ENCODE measurements at places on chromosomes 5 and 9.

DNA sequence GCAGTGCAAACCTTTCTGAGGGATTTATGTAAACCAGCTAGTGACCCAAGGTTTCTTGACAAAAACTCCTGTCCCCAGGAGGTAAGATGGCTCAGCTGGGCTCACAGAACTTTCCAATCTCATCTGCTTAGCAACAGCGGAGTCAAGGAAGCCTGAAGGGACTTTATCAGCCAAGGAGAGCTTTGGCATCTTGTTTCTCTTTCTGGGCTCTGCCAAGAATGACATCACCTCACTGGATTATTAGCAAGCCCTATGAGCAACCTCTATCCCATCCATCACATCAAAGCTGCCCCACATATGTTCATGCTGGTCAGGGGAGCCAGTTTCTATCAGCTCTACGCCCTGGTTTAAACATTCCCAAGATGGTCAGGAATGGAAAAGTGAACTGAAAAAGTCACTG is 461.3 kb downstream of the ENC1 start:
- DNase-seq: no peak

- DNase-seq: no peak
Observed at GRCh38 chr5:95076395-95077185, 208.3 kb downstream of the MCTP1 start.

DNA sequence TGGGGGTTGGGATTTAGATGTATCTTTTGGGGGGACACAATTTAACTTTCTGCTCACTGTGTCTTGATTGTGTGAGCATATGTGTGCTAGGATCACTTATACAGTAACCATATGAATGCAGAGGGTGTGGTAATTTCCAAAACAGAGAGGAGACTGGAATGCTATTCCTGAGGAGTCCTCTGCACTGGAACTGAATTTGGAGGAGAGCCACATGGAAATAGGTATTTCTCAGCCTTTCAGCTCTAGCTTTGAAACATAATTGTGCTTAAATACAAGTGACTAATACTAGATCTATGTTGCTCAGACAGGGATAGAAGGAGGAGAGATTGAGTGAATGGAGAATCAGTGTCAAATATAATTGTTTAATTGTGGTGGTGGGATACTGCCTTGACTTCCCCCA is 45.5 kb downstream of the FOCAD start:
- no peak for DNase-seq

GRCh38 chr9:1490341-1491232 is 440.4 kb downstream of the DMRT2 start:
- DNase-seq: no peak

DNA sequence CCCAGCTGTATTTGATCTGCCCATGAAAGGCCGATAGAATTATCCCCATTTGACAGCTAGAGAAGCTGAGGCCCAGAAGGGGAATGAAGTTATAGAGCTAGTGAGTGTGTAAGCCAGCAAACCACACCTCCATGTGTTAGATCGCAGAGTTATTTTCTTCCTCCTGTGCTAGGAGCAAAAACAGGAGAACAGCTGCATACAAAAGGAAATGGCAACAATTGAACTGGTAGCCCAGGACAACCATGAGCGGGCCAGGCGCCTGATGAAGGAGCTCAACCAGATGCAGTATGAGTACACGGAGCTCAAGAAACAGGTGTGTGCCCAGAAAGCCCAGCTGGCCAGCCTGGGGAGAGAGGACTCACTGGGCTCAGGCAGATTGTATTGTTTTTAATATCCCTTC is 30.4 kb downstream of the RAB14 start:
- DNase-seq: no peak

DNA sequence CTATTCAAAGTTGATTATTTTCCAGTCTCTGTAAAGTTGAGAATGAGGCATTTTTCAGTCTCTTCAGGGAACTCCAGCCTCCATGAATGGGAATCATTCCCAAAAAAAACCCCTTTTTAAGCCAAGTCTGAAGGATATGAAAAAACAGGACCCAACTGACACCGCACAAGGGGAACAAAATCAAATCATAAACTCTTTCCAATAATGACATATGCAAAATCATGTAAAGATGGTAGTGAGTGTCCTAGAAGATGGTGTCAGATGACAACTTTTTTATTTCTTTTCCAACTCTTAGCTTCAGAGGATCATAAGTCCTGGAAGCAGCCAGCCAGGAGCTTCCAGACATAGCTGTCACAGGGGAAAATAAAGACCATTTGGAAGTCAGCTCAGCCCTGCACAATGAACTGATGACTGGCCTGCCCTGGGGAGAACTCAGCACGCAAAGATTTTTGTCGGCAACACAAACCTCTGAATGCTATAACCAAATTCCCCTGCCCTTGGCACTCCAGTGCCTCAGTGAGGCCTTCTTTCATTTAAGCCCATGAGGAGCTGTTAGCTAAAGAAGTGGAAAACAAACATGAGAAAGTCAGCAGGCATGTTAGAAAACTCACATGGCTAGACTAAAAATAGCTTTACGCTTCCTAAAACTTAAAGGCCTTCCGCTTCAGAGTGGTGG is 85.4 kb downstream of the SLC1A3 start:
- no peak for DNase-seq

- no peak for DNase-seq
Observed at GRCh38 chr5:138455232-138455930, 9.9 kb upstream of the EGR1 start.

- no peak for DNase-seq
Observed at GRCh38 chr9:90904706-90905478, 103.3 kb downstream of the SYK start.

DNA sequence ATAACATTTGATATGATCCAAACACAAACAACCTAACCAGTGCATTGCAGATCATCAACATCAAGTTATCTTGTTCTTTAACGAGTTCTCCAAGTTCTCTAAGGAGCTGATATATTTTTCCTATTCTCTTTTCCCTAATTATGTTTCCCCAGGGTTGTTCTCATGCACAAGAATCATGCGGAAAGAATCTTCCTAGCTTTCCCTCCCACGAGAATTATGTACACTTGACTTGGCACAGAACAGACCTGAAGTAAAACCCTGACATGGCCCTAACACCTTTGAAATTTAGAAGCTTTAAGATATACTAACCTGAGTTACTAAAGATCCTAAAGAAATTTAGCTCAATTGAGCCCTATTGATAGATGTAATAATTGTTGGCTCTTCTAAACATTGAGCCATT is 110.7 kb upstream of the FST start:
- no peak for DNase-seq

DNA sequence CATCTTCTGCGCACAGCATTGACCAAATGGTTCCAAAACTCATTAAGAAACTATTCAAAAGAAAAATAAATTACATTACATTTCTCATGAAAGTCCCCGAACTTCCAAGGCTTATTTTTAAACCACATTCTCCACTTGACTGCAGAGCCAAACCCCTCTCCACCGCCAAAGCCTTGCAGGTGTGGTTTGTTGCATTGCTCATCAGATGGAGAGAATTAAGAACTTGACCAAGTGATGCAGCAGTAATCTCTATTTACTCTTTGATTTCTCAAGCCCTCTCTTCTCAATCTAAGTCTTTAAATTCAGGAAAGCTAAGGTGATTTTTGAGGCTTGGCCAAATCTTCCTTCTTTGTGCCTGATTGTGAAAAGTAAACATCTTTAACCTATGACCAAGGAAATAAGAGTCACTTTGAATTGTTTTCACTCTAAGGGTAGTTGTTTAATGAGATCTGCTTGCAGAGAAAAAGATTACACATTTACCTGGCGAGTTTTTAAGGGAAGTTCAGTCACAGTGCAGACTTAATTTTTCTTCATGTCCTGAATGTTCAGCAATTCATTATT is 290.5 kb upstream of the ITGA1 start:
- no peak for DNase-seq

GRCh38 chr5:156103155-156103885 is 223.6 kb upstream of the SGCD start:
- no peak for DNase-seq

DNA sequence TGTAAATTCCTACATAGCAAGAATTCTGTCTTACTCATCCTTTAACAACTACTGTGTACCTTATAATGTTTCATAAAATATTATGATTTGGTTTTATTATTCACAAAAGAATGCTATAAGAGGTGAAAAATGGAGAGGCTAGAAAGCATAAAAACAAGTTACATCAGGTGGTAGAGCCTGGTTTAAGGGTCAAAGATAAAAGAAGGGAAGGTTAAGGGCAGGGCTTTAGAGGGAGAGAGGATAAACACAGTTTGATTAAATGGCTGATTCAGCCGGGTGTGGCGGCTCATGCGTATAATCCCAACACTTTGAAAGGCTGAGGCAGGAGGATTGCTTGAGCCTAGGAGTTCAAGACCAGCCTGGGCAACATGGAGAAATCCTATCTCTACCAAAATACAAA is 40.4 kb upstream of the HSPB3 start:
- no peak for DNase-seq

Measured in cortex of kidney (tissue), 1 donor.